ENCODE measurements at places on chromosomes 2 and 18.

- DNase-seq = no peak
Measured at GRCh38 chr2:222734703-222735014, 63.2 kb downstream of the MOGAT1 start.

- DNase-seq = no peak
Measured at GRCh38 chr2:42752816-42753813, 10.8 kb downstream of the OXER1 start.

DNA sequence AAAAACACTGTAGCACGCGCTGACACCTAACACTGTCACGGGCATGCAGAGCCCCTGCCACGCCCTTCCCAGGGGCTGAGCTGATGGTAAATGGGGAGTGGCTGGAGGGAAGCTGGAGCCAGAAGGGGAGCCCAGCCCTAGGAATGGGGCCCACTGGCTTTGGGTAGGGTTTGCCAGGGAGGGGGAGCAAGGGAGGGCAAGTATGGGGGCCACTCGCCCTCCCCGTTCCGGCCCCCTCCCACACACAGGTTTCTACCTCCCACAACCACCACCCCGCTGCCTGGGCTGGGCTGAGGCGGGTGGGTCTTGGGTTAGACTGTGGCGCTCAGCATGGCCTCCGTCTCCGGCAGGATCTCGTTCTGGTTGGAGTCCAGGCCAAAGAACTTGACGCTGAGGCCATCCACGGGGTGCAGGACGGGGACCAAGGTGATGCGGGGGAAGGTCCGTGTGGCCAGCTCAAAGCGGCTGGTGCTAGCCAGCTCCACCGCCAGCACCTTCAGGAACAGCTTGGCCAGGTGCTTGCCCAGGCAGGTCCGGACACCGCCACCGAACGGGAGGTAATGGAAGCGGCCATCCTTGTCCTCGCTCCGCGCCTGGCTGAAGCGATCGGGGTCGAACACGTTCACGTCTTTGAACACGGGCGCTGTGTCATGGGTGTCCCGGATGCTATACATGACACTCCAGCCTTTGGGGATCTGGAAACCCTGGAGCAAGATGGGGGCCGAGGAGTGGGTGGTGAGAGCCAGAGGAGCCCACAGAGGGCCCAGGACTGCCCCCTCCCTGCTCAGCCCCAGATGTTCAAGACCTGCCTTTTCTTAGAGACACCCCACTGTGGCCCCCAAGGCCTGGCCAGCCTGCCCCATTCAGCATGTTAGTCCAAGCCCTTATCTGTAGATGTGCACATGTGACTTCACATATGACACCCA is 15.5 kb downstream of the CYP26B1 start:
- DNase-seq = no peak

DNA sequence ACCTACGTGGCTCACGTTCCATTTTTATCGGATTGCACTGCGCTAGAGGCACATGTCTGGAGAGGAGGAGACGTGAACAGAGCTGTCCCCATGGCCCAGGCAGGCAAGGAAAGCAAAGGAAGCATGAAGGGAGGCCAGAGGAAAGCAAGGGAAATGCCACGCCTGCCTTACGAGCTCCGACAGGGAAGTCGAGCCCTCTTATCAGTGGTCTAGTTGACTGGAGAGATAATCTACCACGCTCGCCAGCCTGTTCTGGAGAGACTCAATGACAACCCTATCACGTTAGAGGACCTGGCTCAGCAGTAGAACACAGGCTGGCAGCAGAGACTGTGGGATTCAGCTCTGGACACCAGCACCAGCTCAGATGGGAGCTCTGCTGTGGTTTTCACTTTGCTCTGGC is 202.6 kb upstream of the ID2 start:
- no peak for DNase-seq

GRCh38 chr2:25341011-25341727 is 556 bp downstream of the DNMT3A start:
- no peak for DNase-seq

DNA sequence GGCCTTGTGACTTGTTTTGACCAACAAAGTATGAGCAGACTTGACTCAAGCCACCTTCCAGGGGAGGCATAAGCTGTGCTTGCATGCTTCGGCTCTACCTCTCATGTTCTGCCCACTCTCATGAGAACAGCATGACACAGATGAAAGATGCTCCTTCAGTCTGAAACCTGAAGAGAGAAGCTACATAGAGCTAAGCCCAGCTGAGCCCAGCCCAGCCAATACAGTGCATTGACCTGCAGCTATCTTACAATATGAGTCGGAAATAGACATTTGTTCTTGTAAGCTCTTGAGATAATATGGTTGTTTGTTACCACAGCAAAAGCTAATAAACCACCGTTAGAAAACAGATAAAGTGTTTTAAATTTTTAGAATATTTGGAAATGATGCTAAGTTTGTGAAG is 426.7 kb upstream of the PKDCC start:
- no peak for DNase-seq

DNA sequence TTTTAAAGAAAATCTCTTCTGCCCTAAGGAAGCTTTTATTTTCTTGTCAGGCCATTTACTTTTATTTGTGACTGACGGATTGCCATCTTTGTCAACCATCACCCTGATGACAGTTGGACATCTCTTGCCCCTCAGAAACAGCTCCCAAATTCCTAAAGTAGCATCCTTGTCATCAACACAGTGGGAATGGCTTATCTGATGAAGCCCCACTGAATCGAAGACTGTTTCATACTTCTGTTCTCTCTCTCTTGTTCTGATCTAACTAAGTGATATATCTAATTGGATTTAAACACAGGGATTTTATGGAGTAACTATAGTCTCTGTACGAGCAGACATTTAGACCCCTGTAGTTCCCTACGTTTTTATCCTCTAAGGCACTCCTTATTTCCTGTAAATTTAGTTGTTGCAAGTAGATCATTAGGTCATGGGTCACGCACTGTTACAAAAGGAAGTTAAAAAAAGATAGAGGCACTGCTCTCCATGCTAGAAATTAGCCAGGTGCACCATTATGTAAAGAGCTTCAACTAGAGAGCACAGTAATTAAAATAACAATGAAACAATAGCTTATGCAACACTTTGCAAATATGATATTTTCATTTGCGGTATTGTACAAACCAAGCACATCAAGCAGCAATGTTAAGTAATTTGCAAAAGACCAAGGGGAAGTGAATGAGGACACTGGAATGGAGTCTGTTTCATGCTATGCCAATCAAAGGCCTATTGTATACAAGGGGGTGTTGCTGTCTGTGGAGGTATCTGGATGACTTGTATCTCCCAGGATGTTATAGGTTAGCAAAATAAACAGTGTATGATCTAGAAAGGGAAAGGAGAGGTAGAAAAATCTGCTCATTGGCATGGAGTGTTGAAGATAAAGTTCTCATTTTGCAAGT is 284.7 kb downstream of the LRRTM1 start:
- DNase-seq = no peak

- DNase-seq = no peak
Measured at GRCh38 chr2:176159663-176160250, 2.6 kb downstream of the HOXD3 start.

GRCh38 chr2:188324067-188324466 is 32.4 kb downstream of the GULP1 start:
- DNase-seq = no peak

DNA sequence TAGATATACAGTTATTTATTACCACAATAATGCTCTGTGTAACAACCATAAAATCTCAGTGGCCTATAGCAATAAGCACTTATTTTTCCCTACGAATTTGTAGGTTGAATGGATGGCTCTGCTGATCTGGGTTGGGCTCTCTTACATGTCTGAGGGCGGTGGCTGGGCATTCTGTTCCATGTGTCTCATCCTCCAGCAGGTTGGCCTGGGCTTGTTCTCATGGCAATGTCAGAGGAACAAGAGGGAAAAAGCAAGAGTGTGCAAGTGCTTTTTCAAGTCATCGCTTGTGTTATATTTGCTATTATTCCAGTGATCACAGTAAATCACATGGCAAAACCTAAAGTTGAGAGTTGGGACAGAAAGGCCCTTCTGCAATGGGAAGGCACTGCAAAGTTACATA is 30.4 kb upstream of the MYO3B start:
- DNase-seq = no peak

GRCh38 chr2:60336442-60337141 is 216.9 kb downstream of the BCL11A start:
- no peak for DNase-seq

GRCh38 chr2:128422571-128422970 is 103.9 kb upstream of the HS6ST1 start:
- DNase-seq = peak; percentile 68

GRCh38 chr2:24919037-24919505 is 966 bp downstream of the ADCY3 start:
- DNase-seq = no peak

GRCh38 chr18:43525169-43525568 is 247.9 kb upstream of the SYT4 start:
- DNase-seq = peak; percentile 10

GRCh38 chr2:180507028-180507427 is 473.4 kb upstream of the UBE2E3 start:
- DNase-seq = no peak

GRCh38 chr2:110904779-110905148 is 172.4 kb downstream of the ACOXL start:
- no peak for DNase-seq

DNA sequence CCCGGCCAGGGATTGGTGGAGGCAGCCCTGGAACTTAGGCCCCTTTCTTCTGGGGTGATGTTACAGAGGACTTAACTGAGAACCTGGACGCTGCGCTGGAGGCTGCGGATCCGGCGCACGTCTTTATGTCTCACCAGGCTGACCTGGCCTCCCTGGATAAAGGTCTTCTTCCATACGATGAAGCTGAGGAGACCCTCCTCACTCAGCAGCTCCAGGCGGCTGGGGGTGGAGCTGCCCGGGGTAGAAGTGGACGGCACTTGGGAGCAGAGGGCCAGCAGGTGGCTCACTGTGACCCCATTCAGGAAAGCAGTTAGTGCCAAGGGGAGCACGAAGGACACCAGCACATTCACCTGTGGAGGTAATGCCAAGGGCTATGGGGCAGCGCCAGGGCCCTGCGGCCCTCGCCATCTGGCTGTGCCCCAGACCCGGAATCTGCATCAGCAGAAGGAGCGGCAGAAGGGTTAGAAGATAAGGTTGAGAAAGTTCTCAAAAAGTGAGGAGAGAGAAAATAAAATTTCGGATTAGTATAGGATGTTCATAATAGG is 8.0 kb downstream of the NTSR2 start:
- no peak for DNase-seq

DNA sequence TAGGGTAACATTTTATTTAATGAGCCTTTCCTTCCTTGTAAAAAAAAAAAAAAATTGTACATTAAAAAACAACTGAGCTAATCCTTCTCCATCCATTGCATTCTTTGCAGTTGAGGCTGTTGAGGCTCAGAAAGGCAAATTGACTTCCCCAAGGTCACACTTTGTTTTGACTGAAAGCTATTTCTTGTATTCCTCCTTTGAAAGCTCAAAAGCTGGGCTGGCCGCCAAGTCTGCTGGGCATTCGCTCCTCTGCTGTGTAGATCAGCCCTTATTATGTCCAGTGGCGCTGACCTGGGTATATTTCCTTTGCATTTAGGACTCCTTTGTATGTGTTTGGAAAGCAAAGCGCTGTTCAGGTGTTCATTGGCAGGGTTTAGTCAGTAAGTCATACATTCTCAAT is 44.0 kb downstream of the SGPP2 start:
- no peak for DNase-seq

DNA sequence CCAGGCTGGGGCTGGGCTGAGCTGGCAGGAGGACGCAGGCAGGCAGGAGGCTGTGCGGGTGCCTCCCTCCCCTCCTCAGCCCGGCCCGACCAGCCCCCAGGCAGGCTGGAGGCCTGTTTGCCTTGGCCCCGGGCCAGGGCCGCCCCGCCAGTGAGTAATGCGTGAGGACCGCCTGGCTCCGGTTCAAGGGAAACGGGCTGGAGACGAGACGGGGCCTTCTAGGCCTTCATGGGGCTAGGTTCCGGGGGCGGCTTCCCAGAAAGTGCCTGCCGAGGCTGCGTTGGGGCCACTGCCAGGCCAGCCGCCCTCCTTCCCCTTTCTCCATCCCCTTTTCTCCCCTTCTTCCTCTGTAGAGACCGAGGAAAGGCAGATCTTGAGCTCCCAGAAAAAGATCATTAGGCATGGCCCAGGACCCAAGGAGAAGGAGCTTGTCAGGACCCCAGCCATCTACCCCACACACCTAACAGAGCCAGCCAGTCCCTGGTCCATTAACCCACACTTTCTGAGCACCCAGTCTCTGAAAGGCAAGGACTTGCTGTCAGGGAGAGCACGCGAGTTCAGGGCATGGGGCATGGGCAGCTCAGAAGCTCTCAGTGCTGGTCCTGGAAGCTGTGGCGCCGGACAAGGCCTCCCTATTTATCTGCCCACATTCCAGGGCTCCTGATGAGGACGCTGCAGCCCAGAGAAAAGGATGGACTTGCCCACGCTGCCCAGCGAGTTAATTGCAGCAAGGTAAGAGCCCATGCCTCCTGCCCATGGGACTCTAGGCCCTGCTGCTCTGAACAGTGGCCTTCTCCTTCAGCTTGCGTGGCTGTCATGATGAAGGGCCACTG is 48.5 kb downstream of the SMAD7 start:
- peak; percentile 85 for DNase-seq
